ENCODE measurements at places on chromosomes 5 and 9. TPM values are rescaled to one million over a fixed set of nuclear protein-coding genes. Genes with fewer than 3 reads are reported as not detected.
A peak's percentile ranks its signal among the peaks of the same experiment; 100 is the strongest.

The WDR31 gene
- 3.7 TPM for total RNA-seq

The THG1L gene
- 10.6 TPM for total RNA-seq

DNA sequence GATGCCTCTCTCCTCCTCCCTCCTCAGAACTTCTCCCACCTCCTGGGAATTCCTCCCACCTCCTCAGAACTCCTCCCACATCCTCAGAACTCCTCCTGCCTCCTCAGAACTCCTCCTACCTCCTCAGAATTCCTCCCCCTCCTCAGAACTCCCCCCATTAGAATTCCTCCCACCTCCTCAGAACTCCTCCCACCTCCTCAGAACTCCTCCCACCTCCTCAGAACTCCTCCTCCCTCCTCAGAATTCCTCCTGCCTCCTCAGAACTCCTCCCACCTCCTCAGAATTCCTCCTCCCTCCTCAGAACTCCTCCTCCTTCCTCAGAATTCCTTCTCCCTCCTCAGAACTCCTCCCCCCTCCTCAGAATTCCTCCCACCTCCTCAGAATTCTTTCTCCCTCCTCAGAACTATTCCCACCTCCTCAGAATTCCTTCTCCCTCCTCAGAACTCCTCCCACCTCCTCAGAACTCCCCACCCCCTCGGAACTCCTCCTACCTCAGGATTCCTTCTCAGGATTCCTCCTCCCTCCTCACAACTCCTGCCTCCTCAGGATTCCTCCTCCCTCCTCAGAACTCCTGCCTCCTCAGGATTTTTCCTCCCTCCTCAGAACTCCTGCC is 23.9 kb downstream of the SLC46A2 start:
- ATAC-seq: no peak

The NEURL1B gene
- total RNA-seq: 12.7 TPM

GRCh38 chr5:142548739-142549275 is 137.1 kb downstream of the FGF1 start:
- peak; percentile 95 for ATAC-seq

The GRIA1 gene
- not detected for total RNA-seq

The PRDM9 gene
- not detected for total RNA-seq

GRCh38 chr9:120261419-120261818 is 318.5 kb downstream of the CDK5RAP2 start:
- no peak for ATAC-seq

- no peak for ATAC-seq
Observed at GRCh38 chr5:61089351-61089750, 72.9 kb downstream of the SMIM15 start.

The KIF20A gene
- 21.2 TPM for total RNA-seq

GRCh38 chr5:116573279-116573701 is 1.3 kb downstream of the SEMA6A start:
- ATAC-seq: no peak

DNA sequence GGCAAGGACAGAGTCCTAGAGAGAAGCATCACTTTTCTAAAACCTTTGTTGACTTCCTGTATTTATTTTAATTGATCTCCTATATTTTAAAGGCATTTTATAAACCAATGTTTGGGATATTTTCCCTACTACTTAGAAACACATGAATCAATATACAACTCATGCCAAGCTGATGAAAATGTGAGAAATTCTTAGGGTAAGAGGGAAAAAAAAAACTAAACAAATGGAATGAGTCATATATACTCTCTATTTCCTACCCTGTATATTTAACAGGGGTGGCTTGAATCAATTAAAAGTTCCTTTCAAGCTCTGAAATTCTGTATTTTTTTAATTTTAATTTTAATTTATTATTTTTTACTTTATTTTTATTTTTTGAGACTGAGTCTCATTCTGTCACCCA is 19.6 kb downstream of the BAAT start:
- ATAC-seq: no peak

GRCh38 chr5:132074772-132075718 is 1.5 kb downstream of the CSF2 start:
- peak; percentile 9 for ATAC-seq

DNA sequence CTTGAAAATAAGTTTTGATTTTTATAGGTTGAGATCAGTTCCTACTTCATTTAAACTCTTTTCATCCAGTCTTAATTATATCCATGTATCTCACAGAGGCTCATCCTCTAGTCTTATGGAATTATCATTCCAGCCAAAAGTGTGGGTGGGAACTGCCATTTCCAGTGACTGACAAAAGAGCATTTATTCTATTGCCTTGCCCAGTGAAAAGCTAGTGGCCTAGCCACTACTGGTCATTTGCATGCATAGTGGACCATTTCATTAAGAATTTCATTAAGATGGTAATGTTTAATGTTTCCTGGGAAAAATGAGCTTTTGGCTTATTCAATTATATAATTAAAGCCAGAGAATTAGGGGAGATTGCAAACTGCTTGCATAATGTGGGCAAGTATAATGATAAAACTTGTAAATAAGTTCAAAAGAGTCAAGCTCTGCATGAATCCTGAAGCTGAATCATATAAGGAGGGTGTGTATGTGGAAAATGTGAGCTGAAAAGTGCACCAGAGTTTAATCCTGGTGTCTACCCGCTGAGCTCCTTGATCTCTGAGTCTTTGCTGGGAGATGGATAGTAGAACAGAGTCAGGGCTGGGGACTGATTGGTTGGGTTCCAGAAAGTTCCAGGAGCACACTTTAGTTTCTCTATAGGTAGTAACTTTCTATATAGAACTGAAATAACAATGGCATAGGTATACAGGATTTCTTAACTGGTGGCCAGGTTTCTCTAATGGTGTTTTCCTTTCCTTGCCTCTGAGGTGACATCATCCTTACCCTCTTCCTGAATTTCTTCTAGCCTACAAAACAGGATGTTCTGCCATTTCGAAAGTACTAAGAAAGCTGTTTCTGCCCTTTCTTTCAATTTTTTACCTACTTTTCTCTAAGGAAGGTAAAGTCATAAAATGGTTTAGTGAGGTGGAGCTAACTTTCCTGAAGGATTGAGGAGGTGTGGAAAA is 78.5 kb downstream of the KIF4B start:
- peak; percentile 62 for ATAC-seq

The ARHGEF39 gene
- total RNA-seq: 2.4 TPM

The NXNL2 gene
- total RNA-seq: not detected

DNA sequence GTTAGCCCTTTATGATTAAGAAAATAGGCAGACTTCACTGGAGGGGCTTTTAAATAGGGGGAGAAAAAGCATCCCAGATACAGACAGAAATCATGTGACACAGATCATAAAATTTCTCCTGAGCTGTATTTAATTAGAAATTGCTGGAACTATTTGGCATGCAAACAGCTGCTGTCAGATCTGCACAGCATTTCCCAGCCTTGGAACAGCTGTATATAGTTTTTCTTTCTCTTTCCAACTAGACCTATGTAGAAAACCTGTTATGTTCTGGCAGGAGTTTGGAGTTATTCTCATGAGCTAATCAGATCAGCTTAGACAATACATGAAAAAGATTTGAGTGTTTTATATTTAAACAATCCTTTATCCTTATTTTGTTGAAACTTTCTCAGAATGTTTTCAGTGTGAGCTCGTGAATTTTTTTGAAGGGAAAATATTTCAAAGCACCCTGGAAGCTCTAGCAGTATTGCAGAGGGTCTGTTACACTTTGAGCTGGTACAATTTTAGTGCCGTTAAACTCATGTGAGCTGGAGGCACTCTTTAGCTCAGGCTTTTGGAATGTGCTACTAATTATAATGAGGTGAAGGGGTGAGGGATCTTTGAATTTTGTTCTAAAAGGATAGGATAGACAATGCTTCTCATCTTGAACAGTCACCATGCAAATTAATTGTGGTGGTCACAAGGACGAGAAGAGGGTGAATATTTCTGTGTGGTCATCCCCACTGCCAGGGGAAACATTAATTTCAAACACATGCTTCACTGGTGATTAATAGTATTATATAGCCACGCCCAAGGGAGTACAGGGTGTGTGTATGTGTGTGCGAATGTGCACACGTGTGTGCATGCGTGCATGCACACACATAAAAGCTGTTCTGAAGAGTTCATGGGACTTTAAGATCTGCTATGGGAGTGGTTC is 239.4 kb upstream of the FBXL7 start:
- ATAC-seq: no peak

GRCh38 chr9:114827641-114828302 is 21.9 kb upstream of the TNFSF15 start:
- no peak for ATAC-seq

The SLC6A7 gene
- total RNA-seq: not detected

The NPR2 gene
- 1.3 TPM for total RNA-seq

GRCh38 chr9:127493592-127494303 is 42.4 kb downstream of the LRSAM1 start:
- ATAC-seq: no peak

The UBE2QL1 gene
- not detected for total RNA-seq

DNA sequence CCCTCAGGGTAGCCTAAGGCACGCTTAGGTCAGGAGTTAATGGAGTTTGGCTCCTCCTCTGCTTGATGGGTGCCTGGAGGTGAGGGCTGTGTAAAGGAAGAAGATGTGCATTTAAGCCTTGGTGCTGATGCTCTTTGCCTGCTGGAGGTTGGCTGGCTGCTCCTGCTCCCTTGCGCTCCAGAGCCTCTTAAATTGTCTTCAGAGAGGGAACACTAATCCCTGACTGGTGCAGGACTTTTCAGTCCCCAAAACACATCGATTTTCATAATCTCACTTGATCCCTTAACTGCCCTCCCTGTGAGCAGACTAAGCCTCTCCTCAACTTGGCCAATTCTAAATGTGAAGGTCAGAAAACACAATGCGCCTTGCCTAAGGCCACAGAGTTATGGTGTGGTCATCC is 16.2 kb upstream of the TCOF1 start:
- ATAC-seq: no peak

- peak; percentile 1 for ATAC-seq
Observed at GRCh38 chr5:1886846-1887587, 4.3 kb upstream of the IRX4 start.

DNA sequence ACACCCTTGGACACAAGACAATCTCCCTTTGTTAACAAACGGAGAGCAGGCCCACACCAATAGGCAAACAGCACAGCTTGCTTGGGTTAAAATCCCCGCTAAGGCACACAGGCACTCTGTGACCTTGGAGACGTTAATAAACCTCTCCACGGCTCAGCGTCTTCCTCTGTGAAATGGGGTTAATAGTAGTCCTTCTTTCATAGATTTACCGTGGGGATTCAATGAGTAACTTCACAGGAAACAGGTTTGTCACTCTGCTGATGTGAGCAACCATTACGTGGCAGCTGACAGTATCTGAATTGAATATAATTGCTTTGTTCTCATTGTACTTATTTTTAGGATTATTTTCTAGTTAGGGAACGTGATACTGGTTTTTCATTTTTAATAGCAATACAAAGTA is 65.2 kb upstream of the ADRA1B start:
- no peak for ATAC-seq

- ATAC-seq: no peak
Observed at GRCh38 chr5:103414604-103415003, 148.0 kb downstream of the NUDT12 start.

DNA sequence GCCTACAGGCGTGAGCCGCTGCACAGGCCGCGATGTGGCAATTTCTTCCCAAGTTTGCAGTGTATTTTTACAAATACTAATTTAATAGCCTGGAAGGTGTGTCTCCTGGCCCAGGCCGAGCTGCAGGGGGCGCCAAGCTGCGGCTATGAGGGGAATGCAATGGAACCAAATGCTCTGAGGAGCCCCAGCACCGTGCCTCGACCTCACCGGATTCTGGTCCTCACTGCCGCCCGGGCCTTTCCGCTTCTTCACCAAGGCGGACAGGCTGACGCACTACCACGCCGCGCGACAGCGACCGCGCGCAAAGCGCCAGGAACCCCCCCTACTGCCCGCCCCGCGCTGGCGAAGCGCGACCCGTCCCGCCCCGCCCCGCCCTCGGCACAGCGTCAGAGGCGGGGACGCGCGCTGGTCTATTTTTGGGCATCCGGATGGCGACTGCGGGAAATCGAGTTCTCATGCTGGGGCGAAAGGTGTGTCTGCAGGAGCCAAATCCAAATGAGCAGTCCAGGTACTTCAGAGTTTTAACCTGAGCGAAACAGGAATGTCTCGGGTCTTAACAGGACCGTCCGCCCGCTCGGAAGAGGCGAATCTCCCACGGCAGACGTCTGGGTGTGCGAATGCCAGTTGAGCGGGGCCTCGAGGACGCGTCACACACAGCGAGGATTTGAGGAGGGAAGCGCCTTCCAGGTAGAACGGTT is 31.7 kb upstream of the PRXL2C start:
- ATAC-seq: peak; percentile 96

GRCh38 chr9:75950998-75951397 is 60.5 kb downstream of the PCSK5 start:
- no peak for ATAC-seq

DNA sequence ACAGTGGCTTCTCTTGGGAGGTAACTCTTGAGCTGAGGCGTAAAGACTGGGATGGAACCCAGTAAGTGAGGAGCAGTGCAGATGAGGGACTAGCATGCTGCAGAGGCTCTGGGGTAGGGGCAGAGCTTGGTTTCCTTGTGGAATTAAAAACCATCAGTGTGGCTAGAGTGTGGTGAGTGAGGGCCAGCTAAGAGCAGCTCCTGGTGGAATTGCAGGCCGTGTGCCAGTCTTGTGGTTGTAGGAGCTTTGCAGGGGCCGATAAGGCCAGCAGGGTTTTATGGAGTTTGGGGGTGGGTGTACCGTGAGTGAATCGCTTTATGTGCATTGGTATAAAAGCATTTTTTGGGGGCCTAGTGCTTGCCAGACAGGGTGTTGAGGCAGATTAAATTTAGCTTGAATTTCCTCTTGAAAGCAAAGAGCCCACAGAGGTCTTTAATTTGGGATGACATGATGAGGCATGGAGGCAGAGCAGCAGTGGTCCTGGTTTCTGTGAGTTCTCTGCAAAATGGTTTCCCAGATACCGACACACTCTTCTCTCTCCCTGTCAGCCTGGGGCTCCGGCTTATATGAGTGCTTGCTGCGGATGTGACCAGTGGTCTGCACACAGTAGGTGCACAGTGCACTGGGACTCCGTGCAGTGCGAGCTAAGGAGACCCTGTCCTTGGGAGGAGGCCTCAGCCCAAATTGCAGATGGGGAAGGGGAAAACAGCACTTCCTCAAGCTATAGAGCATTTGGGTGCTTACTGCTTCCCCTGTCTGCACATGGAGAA is 176.4 kb upstream of the PITX1 start:
- ATAC-seq: no peak

DNA sequence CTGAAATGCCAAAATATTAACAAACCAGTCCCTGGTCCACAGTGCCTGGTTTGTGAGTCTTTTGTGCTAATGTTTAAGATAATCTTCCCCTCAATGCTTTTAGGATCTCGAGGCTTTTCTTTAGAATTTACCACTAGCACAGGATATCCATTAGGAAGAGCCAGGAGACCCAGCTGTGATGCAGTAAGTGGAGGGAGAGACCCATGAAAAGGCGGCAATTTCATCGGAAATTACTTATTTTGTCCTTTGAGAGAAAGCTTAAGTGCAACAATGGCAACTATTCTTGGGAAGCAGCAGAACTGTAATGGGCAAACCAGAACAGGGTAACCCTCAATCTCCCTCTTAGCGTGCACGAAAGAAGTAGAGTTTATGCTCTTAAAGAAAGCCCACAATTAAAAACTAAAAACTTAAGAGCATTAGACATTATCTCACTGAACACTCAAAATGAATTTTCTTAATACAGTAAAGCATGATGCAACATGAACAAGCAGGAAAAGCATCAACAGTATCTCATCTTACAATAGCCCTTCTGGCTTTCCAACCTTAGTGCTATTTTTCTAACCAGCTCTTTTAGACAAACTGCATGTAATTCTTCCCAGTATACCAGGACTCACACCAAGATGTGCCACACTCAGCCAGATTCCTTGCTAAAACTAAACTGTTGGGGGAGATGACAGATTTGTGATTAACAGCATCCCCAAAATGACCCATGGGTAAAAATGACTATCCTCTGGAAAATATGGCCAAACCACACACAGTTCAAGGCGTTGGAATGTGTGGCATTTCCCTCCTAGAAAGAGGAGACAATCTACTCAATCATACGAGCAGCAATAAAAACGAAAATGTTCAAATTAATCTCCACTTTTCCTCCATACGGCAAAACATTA is 36.4 kb downstream of the PWWP2A start:
- no peak for ATAC-seq

The LYRM7 gene
- total RNA-seq: 5.3 TPM
